ENCODE measurements at places on chromosomes 16 and 17.

DNA sequence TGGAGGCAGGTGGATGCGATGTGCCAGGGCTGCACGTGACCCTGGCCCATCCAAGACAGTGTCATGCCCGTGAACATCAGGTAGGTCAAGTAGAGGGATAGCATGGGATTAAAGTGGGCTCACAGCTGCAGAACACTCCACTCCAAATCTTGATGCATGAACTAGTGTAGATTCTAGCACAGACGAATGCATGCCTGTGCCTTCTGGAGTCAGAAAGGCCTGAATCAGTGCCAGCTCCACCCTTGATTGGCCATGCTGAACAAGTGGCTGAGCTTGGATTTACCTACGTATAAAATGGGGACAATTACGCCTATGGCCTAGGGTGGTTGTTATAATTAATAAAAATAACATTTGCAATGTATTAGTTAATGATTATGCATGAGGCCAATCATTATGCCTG is 10.6 kb downstream of the IRX3 start:
- no peak for DNase-seq

DNA sequence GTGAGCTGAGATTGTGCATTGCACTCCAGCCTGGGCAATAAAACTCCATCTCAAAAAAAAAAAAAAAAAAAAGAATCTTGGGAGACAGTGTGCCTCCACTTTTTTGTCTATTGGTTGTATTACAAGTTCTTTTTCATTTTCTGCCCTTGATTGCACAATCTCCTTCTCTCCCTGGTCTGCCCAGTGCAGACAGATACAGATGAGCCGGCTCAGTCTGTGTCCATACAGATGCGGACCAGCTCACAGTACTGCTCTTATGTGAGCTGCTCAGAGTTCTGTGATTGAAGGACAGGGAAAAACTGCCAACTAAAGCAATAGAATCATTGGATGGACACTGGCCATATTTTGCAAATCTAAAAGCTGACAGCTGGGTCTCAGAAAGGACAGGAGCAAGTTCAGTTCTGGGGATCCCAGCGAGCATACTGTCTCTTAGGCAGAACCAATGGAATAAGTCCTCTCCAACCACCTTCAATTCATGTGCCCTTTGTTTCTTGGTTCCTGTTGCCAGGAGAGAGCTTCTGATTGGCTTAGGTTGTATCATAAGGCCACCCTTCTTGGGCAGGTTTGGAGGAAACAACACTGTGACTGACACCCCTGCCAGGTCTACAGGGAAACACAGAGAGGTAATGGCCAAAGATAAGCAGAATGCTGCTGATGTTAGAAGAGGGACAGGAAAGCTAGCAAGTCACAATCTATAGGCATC is 495.6 kb upstream of the HSBP1 start:
- DNase-seq, result no peak

DNA sequence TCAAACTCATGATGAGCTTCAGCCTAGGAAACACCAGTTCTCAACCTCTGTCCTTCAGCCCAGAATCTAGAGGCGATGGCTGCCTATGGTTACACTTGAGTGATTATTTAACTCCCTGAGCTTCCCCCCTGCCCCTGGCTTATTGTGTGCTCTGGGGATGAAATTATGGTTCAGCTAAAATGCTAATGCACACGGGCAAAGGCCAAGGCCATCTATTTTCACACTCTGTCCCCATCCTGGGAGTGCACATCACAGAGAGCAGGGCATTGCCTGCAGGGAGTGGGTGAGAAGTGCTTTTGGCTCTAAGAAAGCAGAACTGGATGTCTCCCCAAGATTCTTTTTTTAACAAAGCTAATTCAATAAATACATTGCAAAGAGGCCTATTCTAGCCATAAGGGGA is 21.6 kb upstream of the CACNG5 start:
- DNase-seq, result no peak

DNA sequence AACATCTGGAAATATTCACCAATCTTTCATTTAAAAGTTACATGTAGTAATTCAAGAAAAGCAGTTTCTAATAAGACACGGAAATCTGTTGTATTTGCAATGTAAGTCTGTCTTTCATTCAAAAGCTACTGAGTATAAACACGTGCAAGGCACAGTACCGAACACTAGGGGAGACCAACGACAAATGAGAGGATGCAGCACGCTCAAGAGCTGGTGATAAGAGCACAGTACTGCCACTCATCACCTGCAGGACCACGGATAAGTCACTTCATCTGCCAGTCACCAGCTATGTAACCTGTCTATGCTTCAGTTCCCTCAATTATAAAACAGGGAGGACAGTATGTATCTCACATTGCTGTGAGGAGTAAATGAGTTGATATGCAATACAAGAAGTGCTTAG is 67.1 kb downstream of the CLEC18A start:
- DNase-seq, result no peak

DNA sequence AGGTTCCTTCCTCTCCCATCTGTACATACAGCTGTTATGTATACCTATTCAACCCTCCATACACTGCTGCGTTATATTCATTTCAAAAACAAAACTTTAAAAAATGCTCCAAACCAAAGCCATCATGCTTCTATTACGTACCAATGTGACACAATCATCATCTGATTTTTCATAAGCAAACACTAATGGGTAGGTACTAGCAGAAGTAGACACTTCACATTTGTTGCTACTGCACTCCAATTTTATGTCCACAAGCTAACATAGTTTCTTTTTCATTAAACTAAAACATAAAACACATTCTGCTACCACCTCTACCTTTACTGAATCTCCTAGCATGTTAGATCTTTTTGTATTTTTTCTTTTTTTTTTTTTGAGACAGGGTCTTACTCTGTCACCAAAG is 57.5 kb downstream of the PARN start:
- DNase-seq, result no peak

DNA sequence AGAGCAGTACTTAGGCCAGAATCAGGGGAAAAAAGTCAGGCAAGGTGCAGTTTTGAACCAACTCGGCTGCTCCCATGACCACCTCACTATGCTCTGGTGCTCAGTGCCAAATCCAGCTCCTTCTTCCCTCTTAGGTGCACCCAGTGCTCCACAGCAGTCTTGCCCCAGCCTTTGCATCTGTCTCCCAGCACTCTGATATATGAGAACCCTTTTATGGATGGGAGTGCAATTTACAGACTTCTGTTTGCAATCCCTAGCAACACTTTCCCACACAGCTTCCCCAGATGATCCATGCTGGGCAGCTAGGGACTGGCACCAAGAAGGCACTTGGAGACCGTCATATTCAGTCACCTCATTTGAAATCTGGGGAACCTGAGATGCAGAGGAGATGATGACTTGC is 267.9 kb upstream of the CCL2 start:
- no peak for DNase-seq

- no peak for DNase-seq
These were observed 177.7 kb downstream of the TMEM132E start for GRCh38 chr17:34757106-34757505.

DNA sequence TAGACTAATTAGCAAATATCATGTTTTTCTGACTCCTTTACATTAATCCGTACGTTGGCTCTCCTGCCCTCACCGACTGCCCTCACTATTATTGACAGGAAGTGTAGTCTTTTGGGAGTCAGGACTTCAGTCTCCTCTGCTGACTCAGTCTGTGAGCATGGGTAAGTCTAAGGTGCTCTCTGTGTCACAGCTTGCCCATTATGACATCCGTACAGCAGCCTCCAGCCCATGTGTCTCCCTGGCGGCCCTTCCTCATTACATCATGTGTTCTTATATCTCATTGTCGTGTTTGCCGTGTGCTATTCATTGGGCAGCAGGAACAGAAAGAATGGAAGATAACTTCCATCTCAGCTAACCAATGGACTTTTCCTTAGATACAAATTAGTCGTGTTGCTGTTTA is 77.5 kb downstream of the MRTFB start:
- DNase-seq, result no peak

GRCh38 chr17:37607637-37608331 is 1.4 kb downstream of the SYNRG start:
- DNase-seq, result no peak

GRCh38 chr16:53895433-53895832 is 191.5 kb downstream of the FTO start:
- DNase-seq, result no peak

- DNase-seq, result no peak
These were observed 4.3 kb downstream of the KRT19 start for GRCh38 chr17:41523787-41524186.

- DNase-seq, result no peak
These were observed 27.4 kb upstream of the NAGLU start for GRCh38 chr17:42508426-42509165.

DNA sequence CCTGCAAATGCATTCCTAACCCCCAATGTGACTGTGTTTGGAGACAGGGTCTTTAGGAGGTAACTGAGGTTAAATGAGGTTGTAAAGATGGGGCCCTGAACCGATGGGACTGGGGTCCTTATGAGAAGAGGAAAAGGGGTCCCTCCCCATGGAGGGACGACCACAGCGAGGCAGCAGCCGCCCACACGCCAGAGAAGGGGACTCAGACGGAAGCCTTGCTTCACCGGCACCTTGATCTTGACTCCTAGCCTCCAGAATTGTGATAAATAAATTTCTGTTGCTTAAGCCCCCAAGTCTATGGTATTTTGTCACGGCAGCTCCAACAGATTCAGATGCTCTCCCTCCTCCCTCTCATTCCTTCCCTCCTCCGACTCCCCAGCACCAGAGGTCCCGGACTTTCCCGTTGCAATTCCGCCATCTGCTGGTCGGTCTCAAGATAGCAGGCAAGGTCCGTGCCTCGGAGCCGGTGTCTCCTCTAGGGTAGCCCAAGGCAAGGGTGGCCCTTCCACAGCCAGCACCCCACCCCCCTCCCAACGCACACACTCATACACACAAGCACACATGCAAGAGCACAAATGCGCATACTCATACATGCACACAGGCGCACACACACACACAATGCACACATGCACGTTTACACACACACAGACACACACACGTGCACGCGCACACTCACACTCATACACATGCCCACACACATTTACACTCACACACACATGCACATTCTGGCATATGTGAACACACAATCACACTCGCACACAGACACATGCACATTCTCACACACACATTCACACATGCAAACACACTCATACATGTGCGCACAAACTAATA is 23.1 kb upstream of the C16orf78 start:
- no peak for DNase-seq

DNA sequence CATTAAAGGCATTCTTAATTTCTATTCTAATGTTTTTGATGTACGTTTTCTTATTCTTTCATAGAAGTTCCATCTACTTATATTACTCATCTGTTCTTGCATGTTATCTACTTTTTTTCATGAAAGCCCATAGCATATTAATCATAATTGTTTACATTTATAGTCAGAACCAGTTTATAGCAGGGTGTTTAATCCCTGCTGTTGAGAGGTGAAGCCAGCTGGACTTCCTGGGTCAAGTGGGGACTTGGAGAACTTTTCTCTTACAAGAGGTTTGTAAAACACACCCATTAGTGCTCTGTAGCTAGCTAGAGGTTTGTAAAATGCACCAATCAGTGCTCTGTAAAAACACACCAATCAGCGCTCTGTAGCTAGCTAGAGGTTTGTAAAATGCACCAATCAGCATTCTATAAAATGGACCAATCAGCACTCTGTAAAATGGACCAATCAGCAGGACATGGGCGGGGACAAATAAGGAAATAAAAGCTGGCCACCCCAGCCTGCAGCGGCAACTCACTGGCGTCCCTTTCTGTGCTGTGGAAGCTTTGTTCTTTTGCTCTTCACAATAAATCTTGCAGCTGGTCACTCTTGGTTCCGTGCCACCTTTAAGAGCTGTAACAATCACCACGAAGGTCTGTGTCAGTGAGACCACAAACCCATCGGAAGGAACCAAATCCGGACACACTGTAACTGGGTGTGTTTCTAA is 120.6 kb downstream of the TANC2 start:
- no peak for DNase-seq

GRCh38 chr17:41264599-41264998 is 579 bp upstream of the KRTAP9-6 start:
- DNase-seq, result no peak

- no peak for DNase-seq
These were observed 3.2 kb downstream of the THRA start for GRCh38 chr17:40065769-40066510.

GRCh38 chr17:40623419-40624210 is 24.0 kb downstream of the SMARCE1 start:
- DNase-seq, result no peak

GRCh38 chr16:3183445-3184139 is 4.4 kb upstream of the OR1F1 start:
- no peak for DNase-seq

GRCh38 chr16:1708768-1709180 is 2.8 kb downstream of the MAPK8IP3 start:
- no peak for DNase-seq

DNA sequence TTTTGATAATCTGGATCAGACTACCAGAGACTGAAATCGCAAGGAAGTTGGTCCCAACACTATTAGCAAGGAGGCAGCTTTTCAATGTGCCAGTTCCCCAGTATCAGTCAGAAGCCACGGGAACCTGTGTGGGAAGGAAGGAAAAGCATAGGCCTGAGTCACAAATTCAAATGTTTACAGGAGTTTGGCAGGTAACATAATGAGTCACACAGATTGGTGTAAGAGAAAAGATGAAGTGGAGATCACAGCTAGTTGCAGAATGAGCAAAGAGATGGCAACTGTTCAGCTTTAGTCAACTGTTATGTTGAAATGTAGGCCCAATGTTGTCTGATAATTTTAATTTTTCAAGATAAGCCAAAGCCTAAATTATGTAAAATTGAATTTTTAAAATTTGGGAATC is 28.1 kb upstream of the ITGA2B start:
- DNase-seq, result no peak

- no peak for DNase-seq
These were observed 463.5 kb downstream of the HS3ST4 start for GRCh38 chr16:26155221-26155620.

DNA sequence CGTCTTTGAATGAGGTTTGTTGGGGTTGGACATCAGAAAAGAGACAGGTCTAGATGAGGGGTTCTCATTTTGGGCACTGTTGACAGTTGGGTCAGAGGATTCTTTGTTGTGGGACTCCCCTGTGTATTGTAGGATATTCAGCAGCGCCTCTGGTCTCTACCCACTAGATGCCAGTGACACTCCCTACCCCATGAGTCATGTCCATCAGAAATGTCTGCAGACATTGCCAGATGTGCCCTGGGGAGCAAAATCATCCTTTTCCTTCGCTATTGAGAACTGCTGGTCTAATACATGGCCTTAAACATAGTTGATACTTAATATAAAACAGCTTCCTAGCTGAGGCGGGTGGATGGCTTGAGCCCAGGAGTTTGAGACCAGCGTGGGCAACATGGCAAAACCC is 3.1 kb downstream of the ABAT start:
- no peak for DNase-seq

GRCh38 chr16:86946396-86946795 is 368.0 kb downstream of the FOXL1 start:
- DNase-seq, result peak; percentile 25

DNA sequence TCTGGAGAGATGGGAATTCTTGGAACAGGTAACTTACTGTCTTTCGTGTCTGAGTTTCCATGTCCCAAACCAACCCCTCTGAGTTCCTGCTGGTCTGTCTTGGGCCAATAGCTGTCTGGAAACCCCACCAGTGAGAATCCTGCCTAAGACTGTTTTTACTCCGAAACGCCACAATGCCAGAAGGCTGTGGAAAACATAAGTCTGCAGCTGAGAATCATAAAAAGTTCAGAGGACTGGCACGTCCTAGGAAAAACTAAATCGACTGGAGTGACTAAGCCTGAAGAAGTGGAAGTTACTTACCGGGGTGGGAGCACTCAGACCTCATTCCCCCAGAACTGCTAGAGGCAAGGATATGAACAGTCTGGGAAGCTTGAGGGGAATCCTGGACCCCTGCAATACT is 13.3 kb downstream of the LRRC75A start:
- no peak for DNase-seq
